Stimulated activated CD4-positive, alpha-beta T cell treated with anti-CD3 and anti-CD28 coated beads, Interleukin-2, amount 100 ng/mL, for 4 hours (primary cell): ENCODE measurements at places on chromosomes 6 and 20.

- no peak for DNase-seq
These were observed 317.7 kb upstream of the ADGRB3 start for GRCh38 chr6:68317366-68317765.

- no peak for DNase-seq
These were observed 232.7 kb downstream of the HIVEP2 start for GRCh38 chr6:142712231-142712630.

DNA sequence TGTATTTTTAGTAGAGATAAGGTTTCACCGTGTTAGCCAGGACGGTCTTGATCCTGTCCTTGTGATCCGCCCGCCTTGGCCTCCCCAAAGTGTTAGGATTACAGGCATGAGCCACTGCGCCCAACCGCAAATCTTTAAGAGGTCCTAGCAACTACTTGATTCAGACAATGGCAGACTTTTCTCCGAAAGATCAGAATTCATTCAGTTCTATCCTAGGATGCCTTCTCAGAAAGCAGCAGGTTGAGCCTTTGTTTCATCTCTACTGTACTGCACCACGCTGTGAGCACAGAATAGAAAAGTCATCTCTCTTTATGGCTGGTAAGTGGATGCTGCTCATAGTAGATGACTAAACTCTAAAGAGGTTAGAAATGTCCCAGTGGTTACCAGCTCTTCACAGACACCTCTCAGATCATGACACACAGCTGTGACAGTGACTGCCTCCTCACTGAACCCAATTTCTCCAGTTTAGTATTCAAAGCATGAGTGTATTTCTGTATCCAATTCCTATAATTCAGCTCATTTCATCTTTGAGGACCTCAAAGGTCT lies 6.0 kb upstream of the HSF2 start:
- DNase-seq: no peak

GRCh38 chr20:6397115-6397514 lies 274.3 kb upstream of the FERMT1 start:
- no peak for DNase-seq

DNA sequence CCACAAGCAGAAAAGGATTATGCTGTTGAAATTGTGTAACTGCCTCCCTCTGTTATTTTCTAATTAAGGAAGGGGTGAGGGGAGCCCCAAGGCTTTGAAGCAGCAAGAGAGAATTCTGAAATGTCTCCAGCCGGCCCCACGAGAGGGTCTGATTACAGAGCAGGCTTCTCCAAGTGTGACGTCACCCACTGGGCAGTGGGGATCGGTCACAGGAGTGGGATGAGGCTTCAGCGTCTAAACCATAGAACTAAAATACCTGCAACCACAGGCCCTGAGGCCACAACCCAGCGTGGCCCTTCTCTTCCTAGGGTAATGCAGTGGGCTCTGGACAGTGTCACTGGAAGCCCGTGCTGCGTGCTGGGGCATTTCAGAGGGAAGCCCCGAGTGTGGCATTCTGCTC lies 38.6 kb upstream of the APCDD1L start:
- no peak for DNase-seq

GRCh38 chr6:5497896-5498578 lies 236.7 kb downstream of the FARS2 start:
- no peak for DNase-seq

GRCh38 chr6:53466257-53466656 lies 78.6 kb downstream of the GCLC start:
- DNase-seq: no peak

DNA sequence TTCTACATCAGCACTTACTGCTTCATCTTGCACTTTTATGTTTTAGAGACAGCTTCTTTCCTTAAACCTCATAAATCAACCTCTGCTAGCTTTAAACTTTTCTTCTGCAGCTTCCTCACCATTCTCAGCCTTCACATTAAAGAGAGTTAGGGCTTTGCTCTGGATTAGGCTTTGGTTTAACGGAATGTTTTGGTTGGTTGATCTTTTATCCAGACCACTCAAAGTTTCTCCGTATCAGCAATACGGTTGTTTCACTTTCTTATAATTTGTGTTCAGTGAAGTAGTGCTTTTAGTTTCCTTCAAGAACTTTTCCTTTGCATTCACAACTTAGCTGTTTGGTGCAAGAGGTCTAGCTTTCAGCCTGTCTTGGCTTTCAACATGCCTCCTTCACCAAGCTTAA lies 40.4 kb downstream of the DNAAF9 start:
- no peak for DNase-seq

DNA sequence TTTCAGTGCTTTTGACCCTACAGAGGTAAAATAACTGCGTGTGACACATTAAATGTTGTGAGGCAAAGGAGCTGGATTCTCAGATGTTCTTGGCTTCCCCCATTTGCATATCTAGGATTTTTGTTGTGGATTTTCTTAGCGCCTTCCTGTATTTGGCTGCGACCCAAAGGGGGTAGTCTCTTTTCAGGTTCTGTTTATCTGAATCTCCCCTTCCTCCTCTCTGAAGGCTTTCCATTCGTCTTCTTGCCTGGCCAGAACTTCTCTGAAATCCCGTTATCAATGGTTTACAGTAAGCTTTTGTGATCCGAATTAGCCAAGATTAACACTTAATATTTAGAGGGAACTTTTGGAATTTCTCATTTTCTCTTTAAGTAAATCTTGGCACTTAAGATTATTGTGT lies 60.8 kb downstream of the ADGRB3 start:
- DNase-seq: no peak

GRCh38 chr6:110618591-110619267 lies 142.3 kb upstream of the SLC22A16 start:
- no peak for DNase-seq

DNA sequence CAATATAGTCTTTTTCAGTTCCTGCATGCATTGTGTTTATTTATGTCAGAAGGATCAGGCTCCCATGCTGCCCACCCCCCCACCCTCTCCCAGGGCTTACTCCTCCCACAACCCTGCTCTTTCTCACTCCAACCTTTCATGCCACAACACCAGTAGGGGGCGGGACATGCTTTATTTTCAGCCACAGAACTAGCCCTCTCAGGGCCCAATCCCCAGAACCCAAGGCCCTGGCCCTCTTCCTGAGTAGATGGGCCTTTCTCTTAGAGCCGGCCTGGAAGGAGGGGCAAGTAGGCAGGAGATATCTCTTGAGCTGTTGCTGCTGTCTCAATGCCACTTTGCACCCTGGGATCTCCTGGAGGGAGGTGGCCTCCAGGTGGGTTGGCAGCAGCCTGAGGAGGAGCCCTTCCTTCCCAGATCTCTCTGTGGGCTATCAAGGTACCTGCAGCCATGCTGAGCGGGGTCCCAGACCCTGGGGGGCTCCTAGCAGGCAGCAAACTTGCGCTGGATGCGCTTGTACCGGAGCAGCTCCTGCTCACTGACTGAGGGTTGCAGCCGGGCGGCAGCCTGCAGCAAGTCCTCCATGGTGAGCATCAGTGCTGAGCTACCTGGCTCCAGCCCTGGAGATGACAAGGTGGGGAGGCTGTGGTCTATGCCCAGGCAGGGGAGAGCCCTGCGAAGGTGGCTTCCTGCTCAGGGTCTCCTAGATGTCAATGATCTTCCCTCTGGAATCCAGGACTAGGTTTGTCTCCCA lies 3.5 kb downstream of the GNMT start:
- DNase-seq: no peak

GRCh38 chr6:27672113-27672799 lies 199.4 kb upstream of the ZNF184 start:
- no peak for DNase-seq

DNA sequence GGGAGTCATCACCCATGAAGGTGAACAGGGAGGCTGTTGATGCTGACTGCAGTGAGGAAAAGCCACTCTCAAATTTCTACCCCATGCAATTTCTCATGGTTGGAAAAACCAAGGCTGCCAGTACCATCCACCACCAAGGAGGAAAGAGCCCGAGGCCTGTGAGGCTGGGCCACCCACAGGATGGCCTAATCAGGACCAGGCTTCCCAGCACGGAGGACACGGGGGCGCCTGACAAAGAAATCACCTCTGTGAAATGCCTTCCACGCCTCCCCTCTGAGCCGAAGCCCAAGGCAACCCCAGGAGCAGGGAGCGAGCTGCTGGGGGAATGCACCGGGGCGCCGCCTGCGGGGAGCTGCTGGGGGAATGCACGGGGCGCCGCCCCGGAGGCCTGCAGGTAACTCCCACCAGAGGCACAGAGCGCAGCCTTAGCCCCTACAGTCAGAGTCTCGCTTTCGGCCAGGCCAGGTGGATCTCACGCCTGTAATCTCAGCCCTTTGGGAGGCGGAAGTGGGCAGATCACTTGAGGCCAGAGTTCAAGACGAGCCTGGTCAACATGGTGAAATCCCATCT lies 26.9 kb downstream of the FOXF2 start:
- DNase-seq: no peak

GRCh38 chr6:80886475-80886874 lies 780.0 kb downstream of the BCKDHB start:
- DNase-seq: no peak

GRCh38 chr6:89372506-89372901 lies 20.0 kb upstream of the UBE2J1 start:
- DNase-seq: no peak

DNA sequence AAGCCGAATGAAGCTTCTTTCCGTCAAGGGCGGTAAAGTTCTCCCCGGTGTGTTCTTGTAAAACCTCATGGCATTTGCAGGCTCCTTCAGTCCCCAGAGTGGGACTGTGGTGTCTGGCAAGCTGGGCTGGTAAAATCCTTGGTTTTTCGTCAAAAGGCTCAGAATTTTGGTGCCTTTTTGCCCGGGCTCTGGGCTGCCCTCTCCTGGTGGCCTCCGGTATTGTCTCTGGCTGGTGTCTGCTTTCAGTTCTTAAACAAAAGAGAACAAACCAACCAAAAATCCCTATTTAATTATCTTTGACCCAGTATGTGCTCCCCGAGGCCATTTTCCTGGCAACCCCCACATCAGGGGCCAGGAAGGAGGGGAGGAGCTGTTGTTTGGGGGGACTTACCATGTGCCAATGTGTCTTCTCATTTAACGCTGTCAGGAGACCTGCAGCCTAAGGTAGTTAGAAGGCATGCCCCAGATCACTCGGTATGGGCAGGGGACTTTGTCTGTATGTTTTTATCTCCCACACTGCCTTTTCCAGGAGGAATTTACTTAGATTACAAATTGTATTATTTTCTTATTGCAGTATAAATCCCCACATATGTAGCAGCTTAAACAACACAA lies 11.1 kb downstream of the CDH4 start:
- no peak for DNase-seq

GRCh38 chr6:111952274-111952673 lies 79.0 kb upstream of the FYN start:
- DNase-seq: no peak
